Caco-2 (cell line): ENCODE measurements at places on chromosomes 11 and 22.

DNA sequence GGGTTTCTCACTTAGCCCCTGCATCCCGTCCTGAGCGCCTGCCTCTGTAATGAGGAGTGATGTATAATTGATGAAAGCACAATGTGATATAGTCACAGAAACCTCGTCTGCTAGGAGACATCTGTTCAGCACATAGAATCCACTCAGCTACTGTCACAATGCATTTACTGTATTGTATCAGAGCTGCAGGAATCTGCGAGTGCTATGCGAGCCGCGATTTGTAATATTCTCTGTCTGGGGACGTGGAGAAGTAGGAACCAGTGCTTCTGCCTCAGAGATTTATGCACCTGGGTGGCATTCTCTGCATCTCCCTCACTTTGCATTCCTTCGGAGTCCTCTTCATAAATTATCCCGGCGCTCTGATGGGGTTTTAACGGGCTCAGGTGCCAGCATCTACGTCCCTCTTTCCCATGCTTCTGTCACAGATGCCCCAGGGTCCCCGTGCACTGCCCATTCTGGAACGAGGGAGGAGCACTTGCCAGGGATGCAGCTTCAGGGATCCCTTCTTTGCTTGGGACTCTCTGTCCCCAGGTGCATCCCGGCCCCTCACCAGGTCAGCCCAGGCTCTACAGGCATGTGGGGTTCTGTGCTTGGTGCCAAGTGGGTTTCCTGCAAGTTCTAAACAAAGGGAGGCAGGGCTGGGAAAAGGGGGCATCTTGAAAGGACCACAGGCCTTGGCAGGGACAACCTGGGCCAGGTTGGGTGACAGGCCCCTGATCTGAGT, 205.5 kb downstream of the DSCAML1 start:
- peaks cover 3% of the 10 kb centered on the region for H3K27me3 ChIP-seq
- H3K4me3 ChIP-seq, result no peak overlapping the region
- H3K27ac ChIP-seq, result no peak overlapping the region

DNA sequence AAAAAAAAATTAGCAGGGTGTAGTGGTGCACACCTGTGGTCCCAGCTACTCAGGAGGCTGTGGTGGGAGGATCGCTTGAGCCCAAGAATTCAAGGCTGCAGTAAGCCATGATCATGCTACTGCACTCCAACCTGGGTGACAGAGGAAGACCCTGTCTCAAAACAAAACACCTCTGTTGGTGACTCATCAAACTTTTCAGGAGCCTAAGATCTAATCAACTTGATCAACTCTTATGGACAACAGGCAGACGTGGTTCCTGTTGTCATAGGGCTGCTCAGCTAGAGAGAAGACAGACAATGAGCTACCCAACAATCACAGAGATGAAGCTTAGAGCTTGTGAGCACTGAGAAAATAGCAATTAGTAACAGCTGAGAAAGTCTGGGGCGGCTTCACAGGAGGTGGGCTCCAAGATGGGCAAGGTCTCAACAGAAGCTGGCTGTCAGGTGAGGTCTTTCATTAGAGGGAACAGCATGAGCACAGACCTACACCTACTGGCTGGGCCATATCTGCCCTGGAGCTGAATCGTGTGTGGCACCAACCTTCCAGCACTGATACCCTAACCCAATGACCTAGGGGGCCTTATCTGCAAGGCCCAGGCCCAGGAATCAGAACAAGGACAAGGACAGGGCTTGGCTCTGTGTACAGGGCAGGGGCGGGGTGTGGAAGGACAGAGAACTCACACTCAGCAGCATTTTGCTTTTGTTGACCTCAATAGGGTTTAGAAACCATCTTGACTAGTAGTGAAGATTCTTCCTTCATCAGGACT, 7.2 kb upstream of the UCP3 start:
- no peak for DNase-seq
- H3K4me1 ChIP-seq, result peaks cover 23% of the 10 kb centered on the region
- H3K27me3 ChIP-seq, result no peaks in the 10 kb centered on the region

DNA sequence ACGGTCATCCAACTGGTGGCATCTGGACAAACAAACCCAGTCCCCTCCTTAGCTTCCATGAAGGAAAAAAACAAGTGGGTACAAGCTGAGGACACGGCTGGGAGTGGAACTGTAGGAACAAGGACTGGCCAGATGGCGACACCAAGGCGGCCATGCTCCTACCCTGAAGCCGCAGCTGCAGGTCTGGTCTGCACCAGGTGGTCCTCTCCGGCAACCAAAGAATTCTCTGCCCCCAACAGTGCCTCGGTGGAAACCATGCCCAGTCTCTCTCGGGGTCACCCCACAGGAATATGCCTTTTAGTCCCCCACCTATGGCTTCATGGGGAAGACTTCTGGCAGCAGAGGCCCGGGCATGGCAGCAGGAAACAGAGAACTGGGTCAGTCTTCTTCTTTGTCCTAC, 22.6 kb downstream of the OVOL1 start:
- H3K36me3 ChIP-seq, result no peaks in the 10 kb centered on the region
- no peak for DNase-seq
- no peak overlapping the region for H3K4me3 ChIP-seq
- peaks cover 13% of the 10 kb centered on the region for H3K4me1 ChIP-seq

GRCh38 chr11:117910941-117911655, 18.1 kb downstream of the TMPRSS13 start:
- no peak overlapping the region for H3K27ac ChIP-seq
- peaks cover 3% of the 10 kb centered on the region; the same call in 1 of the 2 replicates for H3K36me3 ChIP-seq
- H3K4me1 ChIP-seq, result peaks cover 8% of the 10 kb centered on the region
- H3K4me3 ChIP-seq, result no peak overlapping the region

- H3K4me3 ChIP-seq, result no peak overlapping the region
- DNase-seq, result no peak
- peak overlapping the region; percentile 4 for H3K27ac ChIP-seq
- peaks cover 28% of the 10 kb centered on the region for H3K4me1 ChIP-seq
- H3K36me3 ChIP-seq, result peaks cover 8% of the 10 kb centered on the region
- H3K27me3 ChIP-seq, result no peaks in the 10 kb centered on the region
Observed at GRCh38 chr11:77726524-77726923, 88.9 kb upstream of the CLNS1A start.

GRCh38 chr11:46611526-46612304, 5.3 kb downstream of the HARBI1 start:
- H3K4me3 ChIP-seq, result no peak overlapping the region
- H3K36me3 ChIP-seq, result no peaks in the 10 kb centered on the region
- H3K27ac ChIP-seq, result no peak overlapping the region
- no peak for DNase-seq
- H3K27me3 ChIP-seq, result no peaks in the 10 kb centered on the region

DNA sequence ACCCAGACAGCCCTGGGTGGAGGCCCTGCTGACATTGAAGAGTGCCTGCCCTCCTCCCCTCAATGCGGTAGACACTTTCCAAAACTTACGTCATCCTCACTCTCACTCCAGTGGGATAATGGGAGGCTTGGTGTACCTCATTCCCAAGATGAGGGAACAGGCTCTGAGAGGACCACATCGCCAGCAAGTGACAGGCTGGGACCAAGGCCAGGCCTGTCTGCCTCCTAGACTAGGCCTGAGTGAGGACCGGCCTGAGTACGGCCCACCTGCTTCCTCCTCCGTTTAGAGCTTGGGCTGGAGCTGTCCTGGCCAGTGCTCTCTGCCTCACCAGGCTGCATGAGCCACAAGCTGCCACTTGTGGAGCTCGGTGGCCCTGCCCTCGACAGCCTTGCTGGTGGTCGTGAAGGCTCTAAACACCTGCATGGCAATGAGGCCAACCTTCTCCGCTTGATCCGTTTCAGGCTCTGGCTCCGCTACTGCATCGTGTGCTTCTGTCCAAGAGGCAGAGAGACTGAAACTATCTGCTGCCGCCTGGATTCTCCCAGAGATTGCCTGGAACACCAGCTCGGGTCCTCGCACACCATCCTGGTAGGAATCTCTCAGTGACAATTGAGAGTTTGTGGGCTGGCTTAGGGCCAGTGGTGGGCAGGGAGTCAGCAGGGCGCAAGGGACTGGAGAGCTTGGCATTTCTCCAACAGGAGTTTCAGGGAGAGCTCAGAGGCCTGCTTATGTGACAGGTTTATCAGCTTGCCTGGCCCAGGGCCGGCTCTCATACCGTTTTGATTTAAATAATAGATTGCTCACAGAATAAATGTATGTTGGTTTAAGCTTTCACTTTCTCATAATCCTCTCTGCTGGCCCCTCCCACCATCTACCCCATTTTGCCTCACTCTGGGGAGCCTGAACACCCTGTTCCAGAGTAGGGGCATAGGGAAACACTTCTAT, 9.4 kb downstream of the LRRC75B start:
- peaks cover 21% of the 10 kb centered on the region for H3K4me1 ChIP-seq
- no peaks in the 10 kb centered on the region; the same call in 1 of the 2 replicates for H3K36me3 ChIP-seq
- no peak overlapping the region for H3K4me3 ChIP-seq
- no peak for DNase-seq

DNA sequence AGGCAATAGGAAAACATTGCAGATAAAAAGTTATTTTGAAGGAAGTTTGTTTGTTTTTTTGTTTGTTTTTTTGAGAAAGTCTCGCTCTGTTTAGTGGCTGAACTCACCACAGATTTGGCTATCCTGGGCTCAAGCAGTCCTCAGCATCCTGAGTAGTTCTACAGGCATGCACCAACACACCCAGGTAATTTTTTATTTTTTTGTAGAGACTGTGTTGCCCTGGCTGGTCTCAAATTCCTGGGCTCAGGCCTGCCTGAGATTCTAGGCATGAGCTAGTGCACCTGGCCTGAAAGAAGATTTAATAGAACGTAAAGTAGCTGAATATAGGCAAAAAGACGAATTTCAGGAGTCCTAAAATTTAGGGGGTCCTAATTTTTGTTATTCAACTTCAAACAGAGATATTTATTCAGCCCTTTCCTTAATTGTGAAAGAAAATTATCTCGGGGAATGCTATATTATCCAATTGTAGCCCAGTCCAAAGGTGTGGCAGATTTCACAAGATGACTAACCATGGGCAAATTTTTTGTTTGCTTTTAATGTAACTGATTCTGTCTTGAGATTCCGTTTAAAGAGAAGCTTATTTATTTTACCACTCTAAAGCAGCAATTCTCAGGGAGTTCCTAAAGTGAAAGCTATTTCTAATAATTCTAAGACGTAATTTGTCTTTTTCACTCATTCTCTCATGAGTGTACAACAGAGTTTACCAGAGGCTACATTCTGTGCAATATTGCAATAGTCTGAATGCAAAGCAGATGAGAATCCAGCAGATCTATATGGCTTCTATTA, 940 bp downstream of the IL18 start:
- no peaks in the 10 kb centered on the region for H3K27me3 ChIP-seq
- no peaks in the 10 kb centered on the region for H3K36me3 ChIP-seq
- DNase-seq, result no peak
- peak overlapping the region; percentile 26 for H3K4me3 ChIP-seq

DNA sequence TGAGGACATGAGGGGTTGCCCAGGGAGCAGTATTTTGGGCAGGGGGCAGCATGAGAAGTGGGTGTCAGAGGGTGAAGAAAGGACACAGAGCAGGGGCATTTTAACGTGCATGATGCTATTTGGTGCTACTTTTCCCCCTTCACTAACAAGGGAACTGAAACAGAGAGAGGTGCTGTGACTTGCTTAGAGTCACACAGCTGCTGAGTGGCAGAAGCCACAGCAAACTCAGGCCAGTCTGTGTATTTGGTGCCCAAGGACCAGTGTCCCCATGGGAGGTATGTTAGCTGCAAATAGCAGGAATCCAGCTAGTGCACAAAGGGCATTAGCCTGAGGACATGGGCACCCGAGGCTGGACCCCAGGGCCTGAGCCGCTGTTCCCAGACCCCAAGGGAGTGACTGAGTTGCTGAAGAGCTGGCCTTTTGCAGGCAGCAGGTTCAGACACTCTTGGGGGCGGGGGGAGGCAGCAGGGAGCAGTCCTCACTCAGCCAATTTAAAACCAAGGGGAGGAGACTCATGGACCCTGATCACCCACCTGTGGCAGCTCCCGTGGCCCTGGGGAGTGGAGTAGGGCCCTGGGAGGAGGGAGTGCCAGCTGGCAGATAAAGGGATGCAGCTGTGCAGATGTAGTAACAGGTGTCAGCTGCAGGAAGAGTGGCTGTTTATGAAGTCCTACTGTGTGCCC, 14.6 kb downstream of the PARVG start:
- H3K27me3 ChIP-seq, result no peaks in the 10 kb centered on the region
- H3K4me1 ChIP-seq, result no peaks in the 10 kb centered on the region
- no peak overlapping the region for H3K4me3 ChIP-seq
- DNase-seq, result peak; percentile 15
- H3K36me3 ChIP-seq, result no peaks in the 10 kb centered on the region

DNA sequence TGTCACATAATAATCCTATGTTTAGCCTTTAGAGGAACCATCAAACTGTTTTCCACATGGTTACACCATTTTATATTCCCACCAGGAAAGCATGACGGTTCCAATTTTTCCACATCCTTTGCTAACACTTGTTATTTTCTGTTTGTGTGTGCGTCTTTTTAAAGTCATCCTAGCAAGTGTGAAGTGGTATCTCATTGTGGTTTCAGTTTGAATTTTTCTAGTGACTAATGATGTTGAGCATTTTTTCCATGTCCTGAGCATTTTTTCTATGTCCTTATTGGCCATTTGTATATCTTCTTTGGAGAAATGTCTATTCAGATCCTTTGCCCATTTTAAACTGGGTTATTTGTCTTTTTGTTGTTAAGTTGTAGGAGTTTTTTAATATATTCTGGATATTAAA, 53.7 kb upstream of the DEPDC7 start:
- no peak overlapping the region for H3K4me3 ChIP-seq
- H3K27me3 ChIP-seq, result no peaks in the 10 kb centered on the region
- no peaks in the 10 kb centered on the region for H3K4me1 ChIP-seq
- H3K36me3 ChIP-seq, result peaks cover 3% of the 10 kb centered on the region
- no peak for DNase-seq
- no peak overlapping the region for H3K27ac ChIP-seq

DNA sequence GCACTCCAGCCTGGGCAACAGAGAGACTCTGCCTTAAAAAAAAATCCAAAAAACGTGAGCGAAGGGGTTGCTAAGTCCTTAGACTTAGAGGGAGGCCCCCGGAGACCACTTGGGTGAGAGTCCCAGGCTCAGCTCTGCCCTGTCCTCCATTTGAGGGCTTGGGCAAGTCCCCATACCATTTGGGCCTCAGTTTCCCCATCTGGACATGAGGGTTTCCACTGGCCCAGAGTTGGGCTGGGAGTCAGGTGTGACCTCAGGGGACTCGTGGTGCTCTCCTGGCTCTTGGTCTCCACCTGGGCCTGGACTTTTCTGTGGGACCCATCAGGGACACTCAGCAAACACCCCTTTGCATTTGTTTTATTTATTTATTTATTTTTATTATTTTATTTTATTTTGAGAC, 35.2 kb upstream of the CSNK1E start:
- H3K36me3 ChIP-seq, result no peaks in the 10 kb centered on the region
- H3K4me3 ChIP-seq, result no peak overlapping the region
- H3K27ac ChIP-seq, result no peak overlapping the region
- no peaks in the 10 kb centered on the region for H3K27me3 ChIP-seq

DNA sequence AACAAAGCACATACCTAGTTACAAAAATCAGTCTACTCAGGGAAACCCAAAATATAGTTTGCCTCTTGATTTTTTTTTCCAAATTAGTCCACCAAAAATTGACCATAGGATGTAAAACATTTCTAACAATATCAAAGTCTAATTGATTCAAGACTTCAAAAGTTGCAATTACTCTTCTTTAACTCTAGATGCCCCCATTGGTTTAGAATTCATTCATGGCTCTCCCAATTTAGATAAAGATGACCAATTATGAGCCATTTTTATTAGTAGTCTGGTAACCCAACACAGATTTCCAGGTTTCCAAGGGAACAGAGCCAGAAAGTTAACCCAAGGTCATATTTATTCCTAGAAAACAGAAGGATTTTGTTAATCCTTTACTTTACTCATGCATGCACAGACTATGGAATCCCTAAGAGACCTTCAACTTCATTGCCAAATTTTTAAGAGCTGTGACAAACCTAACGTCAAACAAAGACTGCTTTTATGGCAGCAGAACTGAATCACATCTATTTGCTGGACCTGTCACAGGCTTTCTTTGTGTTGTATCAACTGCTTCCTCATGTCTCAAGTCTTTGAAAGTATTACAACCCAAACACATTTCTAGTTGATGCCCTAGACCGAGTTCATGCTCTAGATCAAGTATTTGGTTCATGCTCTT, 55.3 kb downstream of the C22orf42 start:
- no peak overlapping the region for H3K27ac ChIP-seq
- H3K27me3 ChIP-seq, result no peaks in the 10 kb centered on the region
- H3K36me3 ChIP-seq, result no peaks in the 10 kb centered on the region
- DNase-seq, result no peak
- no peaks in the 10 kb centered on the region for H3K4me1 ChIP-seq
